ENCODE measurements at places on chromosomes 3 and 15.
A peak's percentile ranks its signal among the peaks of the same experiment; 100 is the strongest.

- peak; percentile 32 for DNase-seq
Measured at GRCh38 chr15:41772720-41773331, 1.5 kb upstream of the MAPKBP1 start.

DNA sequence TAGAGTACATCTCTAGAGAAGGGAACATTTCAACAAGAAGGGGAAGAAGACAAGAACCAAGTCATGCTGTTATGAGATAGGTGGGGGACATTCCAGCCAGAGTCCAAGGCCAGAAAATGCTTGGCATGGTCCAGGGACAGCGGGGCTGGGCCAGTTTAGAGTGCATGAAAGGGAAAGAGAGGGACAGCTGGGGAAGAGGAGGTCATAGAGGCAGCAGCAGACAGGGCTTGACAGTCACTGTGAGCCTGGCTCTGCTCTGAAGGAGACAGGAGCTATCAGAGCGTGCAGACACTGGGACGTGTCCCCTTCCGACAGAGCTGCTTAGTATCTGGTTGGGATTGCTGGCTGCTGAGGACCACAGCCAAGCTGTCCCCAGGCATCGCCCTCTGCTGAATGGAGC is 35.7 kb upstream of the PRR20G start:
- DNase-seq, result no peak

- DNase-seq, result no peak
Measured at GRCh38 chr3:122714273-122714672, 33.6 kb downstream of the PARP14 start.

GRCh38 chr3:161941891-161942290 is 445.3 kb downstream of the OTOL1 start:
- DNase-seq, result no peak

DNA sequence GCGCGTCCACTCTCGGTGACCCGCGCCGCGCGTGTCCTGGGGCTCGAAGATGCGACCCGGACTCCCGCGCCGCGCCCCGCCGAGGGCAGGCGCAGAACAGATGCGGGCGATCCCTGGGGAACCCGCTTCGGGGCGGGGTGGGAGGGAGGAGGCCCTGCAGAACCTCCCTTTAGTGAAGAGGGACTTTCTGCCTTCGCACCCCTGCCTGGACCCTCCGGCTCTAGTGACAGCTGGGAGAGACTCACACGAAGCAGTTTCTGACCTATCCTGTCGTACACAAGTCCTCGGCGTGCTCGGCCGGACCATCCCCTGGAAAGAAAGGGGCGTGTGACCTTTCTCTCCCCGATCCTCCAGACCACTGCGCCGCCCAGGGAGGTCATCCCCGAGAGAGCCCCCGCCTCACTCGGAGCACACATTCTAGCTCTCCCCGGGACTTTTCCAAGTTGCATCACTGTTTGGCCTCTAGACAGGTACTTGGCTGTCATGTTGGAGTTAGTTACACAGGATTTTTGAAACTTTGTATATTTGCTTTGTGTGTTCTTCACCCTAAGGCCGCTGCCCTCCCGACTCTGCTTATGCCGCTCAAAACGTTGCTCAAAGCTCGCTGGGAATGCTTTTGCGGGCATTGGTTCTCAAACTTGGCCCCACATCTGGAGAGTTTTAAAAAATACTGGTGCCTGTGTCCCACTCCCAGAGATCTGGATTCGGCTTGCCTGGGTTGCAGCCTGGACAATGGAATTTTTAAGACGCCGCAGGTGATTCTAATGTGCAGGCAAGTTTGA is 582 bp downstream of the CGNL1 start:
- no peak for DNase-seq

DNA sequence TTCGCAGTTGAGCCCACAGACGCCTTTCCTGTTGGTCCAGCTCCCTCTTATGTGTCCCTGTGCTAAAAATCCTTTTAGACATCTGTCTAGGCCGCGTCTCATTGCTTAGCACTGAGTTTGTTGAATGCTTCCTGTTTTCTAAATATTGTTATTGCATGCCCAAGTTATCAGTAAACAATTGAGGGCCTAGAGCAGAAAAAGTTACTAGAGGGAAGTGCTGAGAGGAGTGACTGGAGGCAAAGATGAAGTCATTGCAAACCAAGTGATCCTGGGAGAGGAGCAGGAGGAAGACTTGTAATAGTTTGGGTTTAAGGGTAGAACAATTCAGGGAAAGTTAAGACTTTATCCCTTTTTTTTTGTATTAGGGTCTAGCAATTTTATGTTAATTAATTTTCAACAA is 88.1 kb downstream of the DCUN1D1 start:
- DNase-seq, result no peak

GRCh38 chr3:9198899-9199335 is 50.5 kb downstream of the SRGAP3 start:
- no peak for DNase-seq

DNA sequence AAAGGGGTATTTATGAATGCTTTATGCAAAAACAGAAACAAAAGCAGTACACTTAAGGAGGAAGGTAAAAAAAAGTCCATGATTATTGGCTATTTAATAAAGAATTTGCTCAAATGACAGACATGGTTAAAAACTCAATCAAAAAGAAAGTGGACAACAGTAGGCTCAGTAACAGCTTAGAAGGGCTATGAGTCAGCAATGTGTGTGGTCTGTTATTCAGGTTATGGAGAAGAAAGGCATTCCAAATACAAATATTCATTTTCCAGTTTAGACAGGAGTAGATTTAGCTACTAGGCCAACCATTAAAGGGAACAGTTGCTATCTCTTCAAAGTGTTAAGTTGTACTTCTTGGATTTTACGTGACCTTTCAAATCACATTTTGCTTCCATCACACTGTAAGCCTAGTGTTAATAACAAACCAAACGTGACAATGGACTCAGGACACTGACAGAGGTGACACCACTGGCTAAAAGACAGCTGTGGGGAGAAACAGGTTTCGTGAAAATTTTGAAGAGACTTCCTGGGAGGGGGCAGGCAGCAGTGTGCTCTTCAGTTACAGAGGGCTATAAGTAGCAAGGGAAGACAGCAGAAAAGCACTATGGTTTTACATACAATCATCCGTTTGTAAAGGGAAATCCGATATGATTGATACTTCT is 41.7 kb upstream of the MYO5C start:
- no peak for DNase-seq

- DNase-seq, result no peak
Measured at GRCh38 chr15:29589416-29589815, 232.9 kb downstream of the TJP1 start.

Data from stimulated activated CD8-positive, alpha-beta memory T cell treated with anti-CD3 and anti-CD28 coated beads, Interleukin-12 subunit alpha, Interleukin-12 subunit beta, amount 100 ng/mL, for 1 hour (primary cell).